ENCODE measurements at places on chromosomes 11 and 22.

- no peak for DNase-seq
Observed at GRCh38 chr11:76807206-76807875, 24.2 kb downstream of the TSKU start.

DNA sequence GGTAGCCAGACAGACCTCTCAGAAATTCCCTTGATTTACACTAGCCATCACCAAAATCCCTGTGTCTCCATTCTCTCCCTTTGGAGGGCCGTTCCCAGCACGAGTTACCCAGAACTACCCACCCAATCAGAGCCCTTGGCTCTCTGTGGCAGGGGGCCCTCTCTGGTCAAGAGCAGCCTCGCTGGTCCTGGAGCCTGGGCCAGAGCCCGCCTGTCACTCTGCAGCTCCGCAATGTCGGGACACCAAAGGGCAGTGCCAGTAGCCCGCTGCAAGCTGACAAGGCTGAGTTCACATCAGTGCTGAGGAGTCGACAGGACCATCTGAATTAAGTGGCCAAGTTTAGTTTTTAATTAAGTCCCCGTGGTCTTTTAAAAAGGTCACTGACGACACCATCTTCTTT, 241.6 kb downstream of the ST3GAL4 start:
- no peak for DNase-seq

DNA sequence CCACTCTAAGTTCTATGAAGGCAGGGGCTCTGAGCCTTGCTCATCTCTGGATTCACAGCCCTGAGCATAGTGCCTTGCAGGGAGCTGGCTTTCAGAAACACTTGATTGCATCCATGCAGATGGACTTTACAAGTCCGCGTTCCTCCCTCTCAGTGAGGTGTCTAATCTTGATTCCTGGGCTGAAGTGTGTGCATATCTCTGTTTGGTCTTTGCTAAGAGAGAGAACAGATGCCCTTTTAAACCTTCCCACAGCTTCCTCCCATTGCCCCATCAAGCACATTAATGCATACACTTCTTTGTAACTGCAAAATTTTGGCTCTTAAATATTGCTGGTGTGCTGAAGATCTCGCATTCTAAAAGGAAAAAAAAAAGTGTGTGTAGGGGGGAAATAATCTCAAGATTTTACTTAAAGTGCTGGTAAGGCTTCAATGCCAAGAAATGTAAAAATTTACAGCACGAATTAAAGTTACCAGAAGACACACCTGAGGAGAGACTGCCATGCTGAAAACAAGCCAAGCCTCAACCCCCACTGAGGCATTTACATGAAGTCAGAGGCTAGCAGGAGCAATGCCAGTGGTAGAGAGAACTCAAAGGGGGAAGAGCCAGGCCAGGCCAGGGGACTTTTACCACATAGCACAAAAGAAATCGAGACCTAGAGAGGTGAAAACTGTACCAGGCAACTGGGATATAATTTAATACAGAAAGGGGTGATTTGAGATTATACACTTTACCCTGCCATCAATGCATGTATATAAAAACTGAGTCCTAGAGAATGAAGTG, 492.1 kb downstream of the SOX6 start:
- DNase-seq, result no peak

GRCh38 chr11:39102236-39102635, 2357.2 kb downstream of the LRRC4C start:
- DNase-seq, result no peak

GRCh38 chr11:68498321-68498720, 37.8 kb downstream of the PPP6R3 start:
- DNase-seq, result no peak

DNA sequence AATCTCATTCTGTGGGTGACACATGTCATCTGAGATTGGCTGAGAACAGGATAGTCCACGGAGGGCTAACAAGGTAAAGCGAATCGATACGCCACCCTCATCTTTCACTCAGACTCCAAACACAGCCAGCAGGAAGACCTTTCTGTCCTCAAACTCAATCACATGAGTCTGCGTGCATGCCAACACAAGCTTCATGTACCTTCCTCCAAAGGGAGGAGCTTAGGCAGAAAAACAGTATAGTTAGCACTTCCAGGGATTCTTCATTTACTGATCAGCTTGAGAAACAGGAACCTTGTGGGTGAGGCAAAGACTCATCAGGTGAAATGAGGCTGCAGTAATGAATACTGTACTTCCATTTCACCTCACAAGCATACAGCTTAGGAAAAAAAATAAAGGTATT, 767.1 kb upstream of the API5 start:
- no peak for DNase-seq
